ENCODE measurements at places on chromosomes 6 and 20.
A peak's percentile ranks its signal among the peaks of the same experiment; 100 is the strongest.

GRCh38 chr6:52360028-52360427 is 1.9 kb upstream of the PAQR8 start:
- no peak for DNase-seq

DNA sequence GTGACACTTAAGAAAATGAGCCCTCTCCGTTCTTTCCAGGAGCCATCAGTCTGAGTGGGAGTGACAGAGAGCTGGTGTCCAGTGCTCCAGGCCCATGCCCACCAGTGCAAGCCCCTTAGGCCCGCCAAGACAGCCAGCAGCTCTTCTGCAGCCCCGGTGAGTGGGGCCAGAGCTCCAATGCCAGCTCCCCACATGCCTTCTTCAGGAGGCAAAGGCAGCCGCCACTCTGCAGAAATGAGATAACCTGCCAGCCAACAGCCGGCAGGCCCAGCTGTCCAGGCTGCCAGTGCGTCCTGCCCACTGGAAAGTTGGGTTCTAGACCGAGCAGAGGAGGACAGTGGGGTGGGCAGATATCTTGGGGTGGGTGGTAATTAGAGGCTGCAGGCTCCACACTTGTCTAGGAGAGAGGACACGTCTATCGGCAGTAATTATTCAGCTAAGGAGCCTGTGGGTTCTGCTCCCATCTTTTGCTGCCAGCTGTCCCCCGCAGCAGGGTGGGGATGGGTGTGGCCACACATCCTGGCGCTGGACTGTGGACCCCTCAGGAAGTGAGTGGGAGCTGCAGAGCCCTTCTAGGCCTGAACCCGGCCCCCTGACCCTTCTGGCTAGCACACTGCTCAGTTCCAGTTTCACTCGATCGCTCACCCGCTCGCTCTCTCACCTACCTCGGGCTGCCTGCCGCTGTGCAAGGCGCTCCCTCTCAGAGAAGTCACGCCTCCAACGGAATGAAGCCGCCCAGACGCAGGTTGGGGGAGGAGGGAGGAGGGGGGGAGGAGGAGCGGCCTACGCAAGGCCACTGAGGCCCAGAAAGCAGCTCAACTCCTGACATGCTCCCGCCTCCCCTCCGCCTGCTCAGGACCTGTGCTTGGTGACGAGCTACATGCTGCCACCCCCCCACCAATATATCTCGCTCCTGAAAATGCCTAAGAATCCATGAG is 3.6 kb downstream of the GRM4 start:
- no peak for DNase-seq

DNA sequence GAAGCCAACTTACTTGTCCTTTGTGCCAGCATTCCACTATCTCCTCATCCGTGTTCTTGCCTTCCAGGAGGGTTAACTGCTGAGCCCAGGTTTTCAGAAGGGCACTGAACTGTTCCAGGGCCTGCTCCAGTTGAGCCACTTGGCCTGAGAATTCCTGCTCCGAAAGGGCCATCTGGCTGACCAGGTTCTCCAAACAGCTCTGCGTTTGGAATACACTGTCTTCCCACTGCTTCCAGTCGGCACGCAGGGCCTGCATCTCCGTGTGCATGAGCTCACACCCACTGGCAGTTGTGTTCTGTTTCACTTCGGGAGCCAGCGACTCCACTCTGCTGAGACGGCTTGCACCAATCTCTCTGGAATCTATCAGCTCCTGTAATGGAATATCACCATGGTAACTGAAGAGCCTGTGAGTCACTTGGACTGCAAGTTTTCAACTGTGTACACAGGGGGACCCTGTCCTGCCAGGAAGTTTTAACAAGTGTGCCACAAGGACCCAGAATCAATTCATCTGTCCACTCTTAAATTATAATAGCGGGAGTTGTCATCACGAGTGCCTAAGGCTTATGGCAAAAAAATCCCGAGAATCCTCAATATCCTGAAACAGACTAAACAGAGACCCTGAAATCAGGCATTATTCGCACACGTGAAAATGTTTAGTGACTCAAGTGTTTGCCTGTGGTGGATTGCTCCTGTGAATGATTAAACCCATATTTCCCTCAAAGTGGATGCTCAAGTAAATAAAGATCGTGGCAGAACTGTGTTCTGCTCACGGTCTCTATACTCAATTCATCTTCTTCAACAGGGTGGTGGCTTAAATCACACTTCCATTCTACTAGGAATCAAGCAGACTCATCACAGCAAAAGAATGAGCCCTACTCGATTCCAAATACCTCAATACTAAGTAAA is 255.9 kb downstream of the SYNE1 start:
- DNase-seq = peak; percentile 98

- peak; percentile 93 for DNase-seq
Measured at GRCh38 chr6:37713529-37714119, 15.9 kb upstream of the MDGA1 start.

- DNase-seq = no peak
Measured at GRCh38 chr6:12457094-12457493, 166.9 kb downstream of the EDN1 start.

All from fibroblast of skin of right biceps (primary cell).